ENCODE measurements at places on chromosomes 16 and 17. TPM values are rescaled to one million over a fixed set of nuclear protein-coding genes. Genes with fewer than 3 reads are reported as not detected.

KRTAP16-1 gene
- total RNA-seq: not detected

KRTAP4-4 gene
- 2.6 TPM for total RNA-seq

CHTF18 gene
- 7.7 TPM for total RNA-seq

C16orf54 gene
- 0.72 TPM for total RNA-seq

CLEC18C gene
- total RNA-seq: 0.96 TPM

DNAI2 gene
- total RNA-seq: not detected

TLCD2 gene
- 5.8 TPM for total RNA-seq

COX11 gene
- 38.3 TPM for total RNA-seq

TBC1D3G gene
- 1.4 TPM for total RNA-seq

ADAM11 gene
- total RNA-seq: 1.4 TPM

- no peak for DNase-seq
These were observed 793.3 kb upstream of the GOT2 start for GRCh38 chr16:59527206-59527997.

DNA sequence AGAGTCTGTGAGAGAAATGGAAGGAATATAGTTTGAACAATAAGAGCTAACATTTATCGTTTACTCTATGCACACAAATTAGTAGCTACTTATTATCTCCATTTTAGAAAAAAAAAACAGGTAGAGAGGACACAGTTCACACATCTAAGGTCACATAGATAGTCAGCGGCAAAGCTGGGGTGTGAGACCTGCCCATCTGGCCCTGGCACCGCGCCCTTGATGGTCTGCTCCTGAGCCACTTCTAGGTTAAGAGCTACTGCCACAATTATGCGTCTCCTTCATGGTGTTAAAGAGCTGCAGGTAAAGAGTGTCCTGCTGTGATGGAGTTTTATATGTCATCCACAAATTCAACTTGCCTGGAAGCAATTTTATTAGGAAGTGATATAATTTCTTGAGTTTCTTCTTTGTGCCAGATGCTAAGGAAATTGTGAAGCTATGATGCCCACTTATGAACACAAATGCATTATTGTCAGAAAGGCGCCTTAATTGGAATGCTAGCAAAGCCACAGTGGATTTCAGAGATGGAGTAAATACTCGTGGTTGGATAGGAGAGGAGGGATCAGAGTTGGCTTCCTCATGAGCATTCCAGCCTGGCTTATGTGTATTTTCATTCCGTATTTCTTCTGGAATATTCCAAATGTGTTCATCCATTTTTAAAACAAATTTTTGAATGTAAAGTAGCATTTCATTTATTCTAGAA, 21.3 kb upstream of the MFSD6L start:
- no peak for DNase-seq

- DNase-seq: no peak
These were observed at the start of gene PLEKHH3 for GRCh38 chr17:42676424-42677011. Gene PLEKHH3, minus strand, starts transcription at chr17:42676994. Its CDS starts 431 bp downstream, at chr17:42676563.

DNA sequence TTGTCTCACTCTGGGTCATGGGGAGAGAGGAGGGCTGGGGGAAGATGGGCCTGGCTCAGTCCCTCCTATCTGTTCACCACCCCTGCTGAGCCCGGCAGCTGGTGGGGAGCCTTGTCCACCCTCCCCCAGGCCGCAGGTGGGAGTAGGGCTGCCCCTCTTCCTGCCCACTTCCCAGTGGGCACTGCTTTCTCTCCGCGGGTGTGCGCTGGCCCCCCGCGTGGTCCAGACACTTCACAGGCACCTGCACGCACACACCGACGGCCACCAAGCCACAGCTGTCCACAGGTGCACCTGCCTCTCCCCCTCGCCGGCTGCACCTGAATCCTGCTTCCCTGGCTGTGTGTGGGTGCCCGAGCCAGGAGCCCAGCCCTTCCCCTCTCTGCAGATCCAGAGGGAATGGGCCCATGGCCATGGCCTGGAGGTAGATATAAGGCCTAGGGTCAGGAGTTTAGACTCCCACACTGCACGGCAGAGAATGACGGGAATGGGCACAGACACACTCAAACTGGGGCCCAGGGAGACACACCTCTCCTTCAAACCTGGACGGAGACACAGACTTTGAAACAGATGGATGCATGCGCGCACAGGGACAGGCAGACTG, 2.0 kb downstream of the NHERF2 start:
- no peak for DNase-seq

- DNase-seq: no peak
These were observed 1.2 kb downstream of the SREBF1 start for GRCh38 chr17:17835415-17836249.

- no peak for DNase-seq
These were observed 9.3 kb downstream of the ZNF263 start for GRCh38 chr16:3292604-3293003.

- DNase-seq: no peak
These were observed 665 bp upstream of the AKAP1 start for GRCh38 chr17:57084361-57084801.

- peak; percentile 77 for DNase-seq
These were observed 132.4 kb upstream of the CHMP6 start for GRCh38 chr17:80859002-80859941.

GRCh38 chr16:81624760-81625543, 154.1 kb upstream of the PLCG2 start:
- peak; percentile 44 for DNase-seq

DNA sequence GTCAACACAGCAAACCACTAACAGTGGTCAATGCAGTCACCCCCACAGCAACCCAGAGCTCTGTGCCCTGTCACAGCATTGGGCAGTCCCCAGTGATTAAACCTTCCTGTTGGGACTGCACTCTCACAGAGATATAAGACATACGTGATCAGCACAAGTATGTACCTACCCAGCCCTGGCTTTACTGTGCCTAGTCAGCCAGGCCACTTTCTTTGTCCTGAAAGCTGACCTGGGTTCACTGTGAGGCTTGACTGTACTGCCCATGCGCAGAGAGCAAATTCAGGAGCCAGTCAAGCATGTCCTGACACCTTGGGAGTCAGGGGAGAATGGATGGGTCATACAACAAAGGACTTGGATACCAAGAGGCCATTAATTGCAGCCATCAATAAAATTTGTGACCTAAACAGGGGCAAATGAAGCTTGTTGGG, 10.9 kb upstream of the TMEM170A start:
- DNase-seq: no peak

- no peak for DNase-seq
These were observed 468.7 kb upstream of the C16orf82 start for GRCh38 chr16:26598061-26598460.

- DNase-seq: no peak
These were observed 28.3 kb downstream of the ETV4 start for GRCh38 chr17:43517615-43518386.

GRCh38 chr16:57911743-57912142, 59.2 kb downstream of the CNGB1 start:
- no peak for DNase-seq

- DNase-seq: no peak
These were observed 20.7 kb upstream of the MED13 start for GRCh38 chr17:62085511-62086408.

GRCh38 chr17:15403276-15403939, 62.0 kb upstream of the TEKT3 start:
- DNase-seq: peak; percentile 44

- DNase-seq: peak; percentile 85
These were observed 34.0 kb downstream of the NEUROD2 start for GRCh38 chr17:39573447-39574298.

- DNase-seq: no peak
These were observed 40.0 kb upstream of the HLF start for GRCh38 chr17:55224746-55225145.

Data from umbilical cord (tissue), 2 donors.